ENCODE measurements at places on chromosomes 16 and 17. TPM values are rescaled to one million over a fixed set of nuclear protein-coding genes. Genes with fewer than 3 reads are reported as not detected.

Gene TBC1D3G
- not detected for total RNA-seq

Gene MMP2
- total RNA-seq: 74.4 TPM

Gene SLC5A11
- total RNA-seq: not detected

Gene SOST
- total RNA-seq: 0.31 TPM
